GM13976 (cell line): ENCODE measurements at places on chromosomes 12 and 14.

DNA sequence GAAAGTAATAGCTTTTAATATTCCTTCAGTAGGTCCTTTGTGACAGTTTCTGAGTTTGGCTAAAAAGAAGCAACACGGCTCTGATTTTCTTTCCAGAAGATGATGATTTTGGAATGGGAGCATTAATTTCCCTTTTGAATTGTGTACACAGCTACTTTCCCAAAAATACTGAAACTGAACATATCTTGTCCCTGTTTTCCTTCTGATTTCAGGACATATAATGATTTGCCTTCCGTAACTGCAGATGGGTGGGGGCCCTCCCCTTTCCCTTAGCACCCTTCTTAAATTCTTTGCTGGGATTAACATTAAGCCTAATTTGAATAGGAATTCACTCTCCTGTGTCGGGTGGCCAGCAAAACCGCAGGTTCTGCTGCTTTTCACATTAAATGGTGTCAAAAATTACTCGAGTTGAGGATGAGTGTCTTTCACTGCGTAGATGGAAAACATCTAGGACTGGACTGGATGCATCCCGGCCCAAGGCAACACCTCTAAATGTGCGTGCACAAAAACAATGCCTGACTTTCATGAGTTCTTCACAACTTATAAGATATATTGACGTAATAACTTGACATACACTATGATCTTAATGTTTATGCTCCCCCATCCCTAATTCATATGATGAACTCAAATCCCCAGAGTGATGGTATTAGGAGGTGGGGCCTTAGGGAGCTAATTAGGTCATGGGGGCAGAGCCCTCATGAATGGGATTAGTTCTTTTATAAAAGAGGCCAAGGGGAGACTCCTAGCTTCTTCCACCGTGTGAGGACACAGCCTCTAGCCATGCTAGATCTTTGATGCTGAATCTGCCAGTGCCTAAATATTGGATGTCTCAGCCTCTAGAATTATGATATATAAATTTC, 158.1 kb downstream of the AEBP2 start:
- no peak for DNase-seq

GRCh38 chr12:53427905-53428594, 4.4 kb downstream of the AMHR2 start:
- no peak for DNase-seq

- no peak for DNase-seq
These were observed 374.3 kb upstream of the DCN start for GRCh38 chr12:91556909-91557308.

- no peak for DNase-seq
These were observed 11.4 kb upstream of the NID2 start for GRCh38 chr14:52080158-52080800.

DNA sequence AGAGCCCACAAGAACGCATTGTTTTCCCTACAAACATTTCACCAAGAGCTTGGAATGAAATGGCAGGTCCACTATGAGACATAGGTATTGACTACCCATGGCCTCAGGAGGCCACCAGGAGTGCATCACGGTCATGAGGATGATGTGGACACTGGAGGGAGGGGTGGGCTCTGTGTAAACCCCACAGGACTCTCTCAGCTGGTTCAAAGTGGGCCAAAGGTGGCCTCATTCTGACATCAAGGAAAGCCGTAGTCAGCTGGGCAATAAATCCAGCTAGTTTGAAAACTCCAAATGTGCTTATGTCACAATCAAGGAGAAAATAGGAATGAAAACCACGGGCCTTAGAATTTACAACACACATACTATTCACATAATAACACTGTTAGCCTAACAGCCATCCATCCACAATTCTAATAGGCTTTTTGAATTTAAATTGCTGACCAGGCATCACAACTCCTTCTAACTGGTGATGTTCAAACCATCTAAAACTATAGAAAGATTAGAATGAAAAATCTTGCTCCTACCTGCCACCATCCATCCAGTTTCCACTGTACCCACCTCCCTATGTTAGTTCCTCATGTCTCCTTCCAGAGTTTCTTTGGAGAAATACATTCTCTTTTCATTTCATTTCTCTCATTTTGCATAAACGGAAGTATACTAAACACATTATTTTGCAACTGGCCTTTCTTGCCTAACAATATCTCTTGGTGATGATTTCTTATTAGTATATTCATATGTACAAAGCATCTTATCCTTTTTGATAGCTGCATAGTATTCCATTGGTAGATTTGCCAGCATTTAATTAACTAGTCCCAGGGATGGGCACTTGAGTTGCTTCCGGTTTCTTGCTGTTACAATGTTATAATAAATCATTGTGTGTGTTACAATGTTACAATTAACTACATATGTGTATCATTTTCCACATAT, 21.5 kb downstream of the CMKLR1 start:
- DNase-seq = no peak

DNA sequence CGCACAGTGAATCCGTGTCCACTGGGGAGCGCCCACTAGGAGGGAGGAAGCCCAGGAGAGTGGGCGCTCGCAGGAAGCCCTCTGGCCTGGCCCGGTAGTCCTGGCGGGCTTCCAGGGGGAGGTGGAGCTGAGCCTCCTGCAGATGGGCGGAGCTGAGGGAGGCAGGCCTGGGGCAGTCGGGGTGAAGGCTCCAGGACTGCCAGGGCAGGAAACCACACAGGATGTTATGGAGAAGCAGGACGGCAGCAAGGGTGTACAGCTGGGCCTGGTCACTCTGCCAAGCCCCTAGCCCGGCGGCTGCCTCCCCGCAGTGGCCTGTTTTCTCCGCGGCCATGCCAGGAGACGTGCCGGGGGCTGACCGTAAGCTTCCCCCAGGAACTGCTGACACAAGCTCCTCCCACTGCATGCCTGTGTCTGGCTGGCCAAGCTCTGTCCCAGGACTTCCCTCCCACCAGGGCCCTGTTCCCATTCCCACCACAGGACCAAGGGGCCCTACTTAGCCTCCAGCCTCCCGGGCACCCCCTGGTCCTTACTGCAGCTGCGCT, 143.4 kb upstream of the C14orf180 start:
- DNase-seq = peak; percentile 46

GRCh38 chr12:101068836-101069235, 141.2 kb downstream of the SLC5A8 start:
- DNase-seq = no peak

- DNase-seq = no peak
These were observed 659 bp downstream of the CIROP start for GRCh38 chr14:23104070-23104590.

DNA sequence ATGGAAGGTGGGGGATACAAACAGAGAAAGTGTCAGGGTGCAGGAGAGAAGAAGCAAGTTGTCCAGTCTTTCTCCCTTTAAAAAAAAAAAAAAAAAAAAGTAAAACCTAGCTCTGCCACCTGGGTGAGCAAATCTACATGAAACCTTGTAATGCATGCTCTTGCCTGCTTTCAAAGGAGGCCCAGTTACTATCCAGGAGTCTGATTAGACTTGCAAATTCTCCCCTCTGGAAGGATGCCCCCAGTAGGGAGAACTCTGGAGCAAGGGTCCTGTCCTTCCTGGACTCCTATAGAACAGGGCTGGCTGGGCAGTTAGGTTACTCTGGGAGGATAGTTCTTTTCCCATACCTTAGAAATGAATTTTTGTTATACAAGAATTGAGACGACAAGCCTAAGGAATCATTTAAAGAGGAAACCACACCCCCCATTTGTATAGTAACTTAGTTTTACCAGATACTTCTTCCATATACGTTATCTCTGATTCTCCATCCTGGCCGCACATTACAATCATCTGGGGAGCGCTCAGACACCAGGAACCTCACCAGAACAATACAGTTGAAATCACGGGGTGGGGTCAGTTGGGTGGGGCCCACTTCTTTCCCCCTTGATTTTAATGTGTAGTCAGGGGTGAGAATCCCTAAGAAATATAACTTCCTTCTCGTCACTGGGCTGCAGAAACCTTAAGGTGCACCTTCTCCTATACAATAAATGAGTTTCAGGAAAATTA, 30.5 kb downstream of the RAB35 start:
- no peak for DNase-seq

DNA sequence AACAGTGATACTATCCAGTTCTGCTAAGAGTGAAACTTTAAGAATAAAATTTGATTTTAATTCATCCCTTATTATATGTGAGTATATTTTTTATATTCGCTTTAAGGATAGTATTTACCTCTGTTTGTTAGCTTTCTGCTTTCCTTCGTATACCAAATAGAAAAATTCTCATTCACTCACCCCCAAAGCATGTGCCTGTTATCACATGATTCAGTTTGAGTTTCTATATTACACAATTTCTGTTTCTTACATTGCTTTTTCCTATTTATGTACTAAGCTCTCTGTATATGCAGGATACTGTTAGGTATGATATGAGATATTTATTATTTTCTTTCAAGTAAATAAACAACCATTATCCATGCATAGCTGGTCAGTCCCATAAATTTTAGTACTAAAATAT, 275.2 kb downstream of the FBXL14 start:
- no peak for DNase-seq

DNA sequence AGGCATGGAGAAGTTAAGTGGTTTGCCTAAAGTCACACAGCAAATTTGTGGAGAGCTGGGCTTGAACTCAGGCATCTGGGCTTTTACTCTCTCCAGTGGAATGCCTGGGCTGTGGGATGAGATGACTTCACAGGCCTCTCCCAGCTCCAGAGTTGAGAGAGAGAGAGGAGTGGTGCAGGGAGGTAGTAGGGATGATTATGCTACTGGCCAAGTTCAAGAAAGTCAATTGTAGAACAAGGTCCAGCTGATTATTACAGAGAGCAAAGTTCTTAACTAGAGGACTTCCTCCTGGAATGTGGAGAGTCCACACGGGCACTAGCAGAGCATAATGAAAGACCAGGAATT, 769 bp upstream of the EMP1 start:
- DNase-seq = no peak
